Stimulated activated naive CD4-positive, alpha-beta T cell (primary cell): ENCODE measurements at places on chromosomes 1 and 21.

- no peak for DNase-seq
These were observed 4.1 kb downstream of the NUAK2 start for GRCh38 chr1:205317311-205317917.

- DNase-seq, result no peak
These were observed 72.1 kb downstream of the SYT2 start for GRCh38 chr1:202638019-202638700.

DNA sequence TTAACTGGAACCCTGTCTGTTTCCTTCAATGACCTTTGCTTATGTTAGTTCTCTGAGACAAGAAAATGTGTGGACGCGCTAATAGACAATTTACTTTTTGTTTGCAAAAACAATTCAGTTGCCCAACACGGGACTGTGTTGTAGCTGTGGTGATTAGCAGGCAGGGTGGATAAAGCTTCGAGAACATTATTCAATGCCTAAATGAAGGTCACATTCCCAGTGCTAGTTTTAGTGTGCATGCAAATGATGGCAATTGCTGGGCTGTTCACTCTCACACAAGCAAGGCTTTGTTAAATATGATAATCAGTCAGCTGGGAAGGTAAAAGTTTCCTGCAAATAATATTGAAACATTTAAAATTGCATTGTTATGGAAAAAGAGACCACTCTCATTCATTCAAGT is 188.4 kb downstream of the BACH1 start:
- DNase-seq, result no peak

GRCh38 chr1:219910716-219911115 is 17.6 kb downstream of the SLC30A10 start:
- DNase-seq, result no peak

DNA sequence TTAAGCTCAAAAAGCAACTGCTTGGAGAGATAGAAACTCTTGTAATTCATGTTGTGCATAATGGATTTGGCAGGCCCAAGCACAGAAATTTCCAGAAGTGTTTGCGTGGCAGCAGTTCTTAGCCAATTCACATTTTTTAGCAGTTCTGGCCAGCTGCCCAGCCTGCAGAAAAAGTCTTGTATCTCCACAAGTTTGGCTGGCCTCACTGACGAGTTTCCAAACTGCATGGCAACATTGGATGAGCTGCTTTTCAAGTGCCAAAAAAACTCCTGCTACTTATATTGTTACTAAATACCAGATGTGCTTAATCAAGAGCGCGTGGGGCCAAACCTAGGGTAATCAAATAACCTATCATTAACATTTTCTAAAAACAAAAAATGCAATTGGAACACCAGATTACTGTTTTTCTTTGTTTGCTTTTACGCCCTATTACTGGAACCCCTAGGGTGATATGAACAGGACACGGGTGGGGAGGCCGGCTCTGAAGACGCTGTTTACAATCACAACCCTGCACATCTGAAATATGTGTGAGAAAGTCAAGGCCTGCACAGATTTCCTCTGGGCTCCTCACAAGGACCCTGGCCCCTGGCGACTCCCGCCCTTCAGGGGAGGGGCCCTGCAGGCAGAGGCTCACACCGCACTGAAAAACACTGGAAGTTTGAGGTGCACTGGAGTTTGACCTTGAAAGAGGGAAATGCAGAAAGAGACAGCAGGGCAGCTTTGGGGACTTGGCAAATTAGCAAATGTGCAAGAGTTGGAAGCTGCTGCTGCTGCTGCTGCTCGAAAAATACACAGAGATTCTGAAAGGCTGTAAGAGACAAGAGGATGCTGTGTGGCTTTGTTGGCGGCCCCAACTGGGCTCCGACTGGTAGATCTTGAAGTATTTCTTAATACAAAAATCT is 55.2 kb upstream of the TARBP1 start:
- DNase-seq, result no peak

- no peak for DNase-seq
These were observed 56.1 kb upstream of the F3 start for GRCh38 chr1:94597701-94598100.

DNA sequence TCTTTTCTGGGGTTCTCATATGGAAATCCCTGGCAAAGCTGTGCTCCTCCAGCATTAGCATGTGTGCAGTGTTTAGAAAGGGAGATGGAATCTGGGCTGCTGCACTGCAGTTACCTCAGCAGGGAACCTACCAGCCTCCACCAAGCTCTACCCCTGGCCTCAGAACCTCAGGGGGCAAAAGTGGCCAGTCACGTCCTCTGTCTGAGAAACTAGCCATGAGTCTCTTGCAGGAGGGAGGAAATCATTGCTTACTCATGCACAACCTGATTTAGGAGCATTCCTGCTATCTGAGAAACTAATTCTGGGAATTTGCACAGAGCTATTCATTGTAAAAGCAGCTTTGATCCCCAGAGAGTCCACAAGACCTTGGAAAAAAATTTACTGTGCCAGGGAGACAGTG is 80.6 kb upstream of the IPO9 start:
- no peak for DNase-seq

- no peak for DNase-seq
These were observed 708.1 kb downstream of the MRPL39 start for GRCh38 chr21:24899138-24899537.

DNA sequence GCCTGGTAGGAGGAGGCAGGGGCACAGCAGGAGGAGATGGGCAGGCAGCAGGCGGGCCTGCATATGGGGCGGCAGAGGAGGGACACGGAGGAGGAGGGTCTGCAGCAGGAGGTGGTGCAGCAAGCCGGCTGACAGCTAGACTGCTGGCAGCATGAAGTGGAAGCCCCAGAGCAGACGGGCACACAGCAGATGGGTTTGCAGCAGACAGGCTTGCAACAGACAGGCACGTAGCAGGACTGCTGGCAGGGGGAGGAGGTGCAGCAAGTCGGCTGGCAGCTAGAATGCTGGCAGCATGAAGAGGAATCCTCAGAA is 615 bp downstream of the KRTAP10-5 start:
- DNase-seq, result no peak

DNA sequence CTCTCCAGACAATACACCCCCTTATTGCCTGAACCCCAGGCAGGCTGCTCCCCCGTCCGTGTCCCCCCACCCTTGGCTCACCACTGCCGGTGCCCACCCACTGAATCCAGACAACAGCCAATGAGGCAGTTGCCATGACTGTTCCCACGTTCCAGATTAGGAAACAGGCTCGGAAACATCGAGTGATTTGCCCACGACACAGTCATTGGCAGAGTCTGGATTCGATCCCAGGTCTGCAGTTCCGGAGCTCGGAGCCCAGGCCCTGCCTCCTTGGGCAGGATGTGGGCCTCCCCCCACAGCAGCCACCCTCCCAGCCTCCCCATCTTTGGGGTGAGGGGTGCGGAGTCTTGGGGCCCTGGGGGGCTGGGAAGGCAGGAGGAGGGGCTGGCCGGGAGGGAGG is 20.3 kb upstream of the CLSTN1 start:
- no peak for DNase-seq

- no peak for DNase-seq
These were observed 8.8 kb upstream of the ABCB10 start for GRCh38 chr1:229567109-229567868.

DNA sequence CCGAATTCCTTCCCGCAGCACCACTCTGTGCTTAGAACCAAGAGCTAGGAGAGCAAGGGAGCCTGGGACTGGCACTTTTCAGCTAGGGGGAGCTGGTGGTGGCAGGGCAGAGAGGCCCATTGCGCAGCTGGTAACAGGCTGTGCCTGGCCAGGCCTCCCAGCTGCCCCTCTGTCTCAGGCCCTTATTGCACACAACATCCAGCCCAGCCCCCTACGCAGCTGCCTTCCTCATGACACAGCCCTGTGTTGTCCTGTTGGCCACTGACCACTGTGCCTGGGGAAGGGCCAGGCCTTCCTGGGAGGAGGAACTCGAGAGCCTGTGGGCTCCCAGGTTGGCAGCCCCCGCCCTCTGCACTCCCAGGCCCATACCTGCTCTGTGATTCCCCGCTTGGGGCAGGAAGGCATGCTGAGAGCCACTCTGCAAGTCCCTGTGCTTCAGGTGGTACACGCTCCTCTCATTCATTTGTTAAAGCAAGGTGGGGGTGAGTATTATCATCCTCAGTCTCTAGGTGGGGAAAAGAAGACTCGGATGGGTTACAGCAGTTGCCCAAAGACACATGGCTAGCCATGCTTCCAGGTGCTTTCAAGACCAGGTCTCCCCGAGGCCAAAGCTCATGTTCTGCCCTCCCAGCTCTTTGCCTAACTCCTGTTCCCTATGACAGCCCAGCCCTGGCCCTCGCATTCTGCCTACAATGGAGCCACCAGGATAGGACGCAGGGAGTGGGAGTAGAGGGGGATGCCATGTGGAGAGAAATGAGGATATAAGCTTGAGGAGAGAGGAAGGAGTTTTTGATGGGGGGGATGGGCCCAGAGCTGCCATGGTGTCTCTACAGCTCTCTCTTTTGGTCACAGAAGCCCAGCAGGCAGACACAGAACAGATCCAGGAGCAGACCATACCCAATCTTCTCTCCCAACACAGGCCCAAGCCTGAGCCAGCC is 81.8 kb downstream of the TMEM53 start:
- DNase-seq, result no peak

DNA sequence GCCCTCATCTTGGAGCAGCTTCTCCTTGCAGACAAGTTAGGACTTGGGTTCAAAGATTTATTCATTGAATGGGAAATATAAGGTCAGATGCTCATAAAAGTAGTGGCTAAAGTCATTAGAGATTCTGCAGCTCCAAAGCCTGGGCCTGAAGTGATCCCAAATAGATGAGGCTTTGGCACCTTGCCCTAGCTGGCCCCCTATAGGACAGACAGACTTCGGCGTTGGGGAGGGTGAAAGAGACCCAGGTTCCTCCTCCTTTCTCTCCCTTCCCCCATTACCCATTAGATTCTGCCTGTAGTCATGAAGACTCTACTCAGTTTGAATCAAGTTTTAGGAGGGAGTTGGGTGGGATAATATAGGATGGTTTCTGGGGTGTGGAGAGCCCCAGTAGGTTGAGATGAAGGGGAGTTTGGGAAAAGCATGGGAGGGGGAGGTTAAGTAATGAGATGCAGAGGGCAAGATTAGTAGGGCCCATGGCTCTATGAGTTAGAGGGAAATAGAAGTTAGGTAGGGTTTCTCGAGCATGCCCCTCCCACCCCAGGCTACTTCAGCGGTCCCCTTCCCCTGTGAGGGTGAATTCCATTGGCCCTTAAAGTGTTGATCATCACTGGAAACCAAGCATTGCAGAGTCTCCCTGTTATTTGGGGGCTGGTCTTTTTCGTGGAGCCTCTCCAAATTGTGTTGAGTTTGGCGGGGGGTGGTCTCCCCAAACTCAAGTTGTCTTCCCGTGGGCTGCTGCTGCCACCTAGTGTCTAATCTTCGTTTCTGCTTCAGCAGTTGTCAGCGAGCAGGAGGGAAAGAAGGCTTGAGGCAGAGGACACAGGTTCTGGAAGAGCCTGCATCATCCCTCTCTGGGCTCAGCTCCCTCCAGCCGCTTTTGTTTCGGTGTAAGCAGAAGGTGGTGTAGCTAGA is 2.1 kb upstream of the AHDC1 start:
- peak; percentile 61 for DNase-seq

- DNase-seq, result no peak
These were observed 15.5 kb upstream of the FAM78B start for GRCh38 chr1:166182281-166182680.

GRCh38 chr1:185720633-185721272 is 13.4 kb upstream of the HMCN1 start:
- DNase-seq, result no peak

DNA sequence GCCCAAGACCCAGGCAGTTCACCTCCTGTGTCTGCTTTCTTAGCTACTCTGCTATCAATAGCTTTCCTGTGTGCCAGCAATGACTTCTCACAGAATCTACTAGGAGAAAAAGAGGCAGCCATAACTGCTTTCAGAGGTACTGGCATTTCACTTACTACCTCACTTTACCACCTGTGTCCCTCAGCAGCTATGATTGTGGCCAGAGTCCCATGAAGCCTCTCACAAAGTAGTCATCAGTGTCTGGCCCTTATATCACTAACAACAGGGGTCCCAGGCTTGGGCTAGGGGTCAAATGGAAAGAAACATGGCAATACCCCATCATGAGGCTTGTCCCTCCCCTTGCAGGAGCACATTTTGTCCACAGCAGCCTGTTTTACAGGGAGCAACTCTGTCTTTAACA is 62.7 kb upstream of the EPS8L3 start:
- DNase-seq, result no peak

- no peak for DNase-seq
These were observed 129.2 kb downstream of the ADAMTS1 start for GRCh38 chr21:26715878-26716506.

DNA sequence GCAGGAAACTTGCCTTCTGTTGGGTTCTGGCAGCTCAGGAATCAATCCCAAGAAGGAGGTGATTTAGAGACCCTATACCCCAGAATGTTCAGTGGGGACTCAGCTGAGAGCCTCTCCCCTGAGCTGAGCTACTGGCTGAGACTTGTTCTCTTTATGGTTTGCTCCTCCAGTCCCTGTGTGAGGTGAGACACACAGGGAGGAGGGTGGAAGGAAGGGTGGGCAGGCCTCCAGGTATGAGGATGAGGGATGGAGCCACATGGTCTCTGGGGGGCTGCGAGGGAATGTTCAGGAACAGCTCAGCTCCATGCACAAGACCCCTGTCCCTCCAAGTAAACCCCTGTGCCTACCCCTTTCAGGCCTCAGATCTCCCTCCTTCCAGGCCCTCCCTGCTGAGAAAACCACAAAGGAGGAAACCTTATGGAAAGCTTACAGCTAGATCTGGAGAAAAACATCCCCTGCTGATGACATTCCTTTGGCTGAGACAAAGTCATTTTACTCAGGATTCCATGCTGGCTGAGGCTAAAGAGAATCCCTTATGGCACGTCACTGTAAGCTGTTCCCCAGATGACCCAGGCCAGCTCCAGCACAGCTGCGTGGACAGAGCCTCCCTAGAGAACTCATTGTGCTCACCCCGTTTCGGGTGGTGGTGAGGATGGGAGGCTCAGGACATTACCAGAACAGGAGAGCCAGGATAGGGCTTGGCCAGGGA is 91.5 kb upstream of the IPO9 start:
- no peak for DNase-seq

- DNase-seq, result no peak
These were observed 59.1 kb downstream of the FAAP20 start for GRCh38 chr1:2135441-2135841.

DNA sequence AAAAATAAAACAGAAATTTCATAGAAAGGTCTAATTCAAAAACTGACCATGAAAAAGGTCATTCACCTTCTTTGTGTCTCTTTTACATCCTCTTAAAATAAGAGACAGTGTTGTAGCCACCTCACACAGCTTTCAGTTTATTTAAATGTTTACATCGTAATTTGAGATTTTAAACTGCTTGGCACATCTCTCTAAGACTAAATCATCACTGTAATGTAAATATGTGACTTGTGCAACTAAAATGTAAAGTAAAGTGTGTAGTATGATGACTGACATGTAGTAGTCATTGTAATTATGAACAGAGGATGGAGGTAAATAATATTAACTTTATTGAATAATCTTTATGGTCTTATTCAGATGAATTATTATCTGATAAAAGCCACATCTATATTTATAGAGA is 283.9 kb downstream of the KCNT2 start:
- DNase-seq, result no peak

- DNase-seq, result no peak
These were observed 32.2 kb downstream of the AIDA start for GRCh38 chr1:222680080-222680479.
